ENCODE measurements at places on chromosomes 2 and 18.
A peak's percentile ranks its signal among the peaks of the same experiment; 100 is the strongest.

GRCh38 chr2:36357847-36358659 lies 2.5 kb downstream of the CRIM1 start:
- H3K4me1 ChIP-seq: peaks cover 8% of the 10 kb centered on the region
- H3K36me3 ChIP-seq: no peaks in the 10 kb centered on the region
- no peak for DNase-seq
- no peak overlapping the region for H3K27ac ChIP-seq
- H3K4me3 ChIP-seq: peak overlapping the region; percentile 76
- H3K27me3 ChIP-seq: peaks cover 4% of the 10 kb centered on the region

DNA sequence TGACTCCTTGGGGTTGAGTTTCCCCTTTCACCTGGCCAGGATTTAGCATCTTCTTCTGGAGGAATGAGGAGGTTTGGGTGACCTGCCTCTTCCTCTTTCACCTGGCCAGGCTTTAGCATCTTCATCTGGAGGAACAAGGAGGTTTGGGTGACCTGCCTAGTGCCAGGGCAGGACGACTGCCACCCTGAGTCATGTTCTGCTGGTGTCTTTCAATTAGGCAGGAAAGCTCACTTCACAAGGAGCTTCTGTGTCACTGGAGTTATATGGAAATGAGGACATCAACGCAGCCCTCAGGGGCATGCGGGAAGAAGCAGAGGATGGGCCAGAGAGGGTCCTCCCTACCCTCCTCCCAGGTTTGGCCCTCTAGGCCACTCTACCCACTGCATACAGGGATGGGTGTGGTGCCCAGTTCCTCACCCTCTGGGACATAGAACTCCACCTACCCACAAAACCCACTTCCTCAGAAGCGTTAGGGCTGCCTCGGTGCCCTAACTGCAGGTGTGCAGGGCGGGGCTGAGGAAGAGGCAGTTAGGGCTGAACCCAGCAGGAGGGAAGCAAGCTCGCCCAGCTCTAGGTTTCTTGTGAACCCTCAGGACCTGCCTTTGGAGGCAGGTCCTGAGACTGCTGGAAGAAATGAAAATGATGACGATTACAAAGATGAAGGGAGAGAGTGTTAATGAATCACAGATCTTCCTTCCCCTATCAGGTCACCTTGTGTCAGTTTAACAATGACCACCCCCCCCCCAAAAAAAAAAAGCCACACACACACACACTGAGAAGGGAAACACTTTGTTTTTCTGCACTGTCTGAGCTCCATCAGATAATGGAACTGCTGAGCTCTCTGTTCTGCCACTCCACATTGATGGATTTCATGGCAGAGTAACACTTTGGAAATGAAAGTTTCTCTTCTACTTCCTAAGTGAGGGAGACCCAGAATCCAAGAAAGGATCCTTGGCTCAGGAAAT lies 71.0 kb downstream of the ARL4C start:
- H3K36me3 ChIP-seq: no peaks in the 10 kb centered on the region
- H3K4me3 ChIP-seq: no peak overlapping the region

DNA sequence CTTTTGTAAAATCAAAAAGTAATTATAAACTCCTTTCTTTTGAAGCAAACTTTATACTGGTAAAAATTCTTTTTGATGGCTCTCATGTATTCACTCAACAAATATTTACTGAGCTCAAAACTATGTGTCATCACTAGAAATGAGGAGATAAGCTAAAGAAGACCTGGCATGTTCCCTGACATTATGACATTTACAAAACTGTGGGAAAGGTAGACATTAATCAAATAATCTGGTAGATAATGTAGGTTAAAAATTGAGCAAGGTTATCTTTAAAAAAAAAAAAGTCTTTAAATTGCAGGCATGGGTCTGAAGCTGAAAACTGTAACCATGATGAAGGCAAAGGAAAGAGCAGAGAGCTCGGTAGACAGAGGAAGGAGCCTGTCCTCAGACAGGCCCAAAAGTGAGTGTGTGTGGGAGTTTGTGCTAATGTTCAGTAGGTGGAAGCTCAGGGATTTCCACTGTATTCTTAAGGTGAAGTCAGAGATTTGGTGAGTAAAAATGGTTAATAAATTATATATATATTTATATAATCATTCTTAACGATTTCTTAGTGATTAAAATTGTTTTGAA lies 612.9 kb downstream of the LRP1B start:
- H3K36me3 ChIP-seq: no peaks in the 10 kb centered on the region
- no peaks in the 10 kb centered on the region for H3K27me3 ChIP-seq
- no peak overlapping the region for H3K4me3 ChIP-seq

DNA sequence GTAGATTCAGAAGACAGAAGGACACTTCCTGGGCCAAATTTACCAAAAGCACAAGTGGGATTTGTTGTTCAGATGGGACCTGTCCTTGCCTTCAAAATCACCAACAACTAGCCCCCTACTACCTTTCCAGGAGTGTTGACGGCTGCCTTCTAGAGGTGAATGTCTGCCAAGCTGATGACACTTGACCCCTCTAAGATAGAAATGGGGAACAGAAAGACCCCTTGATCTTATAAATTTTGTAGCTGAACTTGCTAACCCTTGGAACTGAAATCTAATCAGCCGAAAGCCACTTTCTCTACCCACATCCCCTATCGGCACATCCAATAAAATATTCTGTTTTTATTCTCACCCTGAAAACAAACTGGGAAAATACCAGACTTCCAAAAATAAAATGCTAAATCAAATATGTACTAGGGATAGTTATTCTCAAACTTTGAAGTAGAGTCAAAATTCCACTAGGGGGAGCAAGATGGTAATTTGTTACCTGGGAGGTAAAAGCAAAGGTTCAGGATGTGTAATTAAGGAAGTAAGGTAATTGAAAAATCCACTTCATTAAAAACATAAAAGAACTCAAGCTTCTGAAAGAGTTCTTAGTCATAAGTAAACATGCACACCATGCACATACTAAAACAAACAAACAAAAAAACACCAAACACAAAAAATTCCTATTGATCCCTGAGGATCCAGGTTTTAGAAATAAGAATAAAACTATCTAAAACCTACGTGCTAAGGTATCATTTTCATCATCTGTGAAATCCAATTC lies 119.2 kb downstream of the ANKRD44 start:
- H3K36me3 ChIP-seq: peaks cover 4% of the 10 kb centered on the region
- H3K27me3 ChIP-seq: no peaks in the 10 kb centered on the region
- H3K27ac ChIP-seq: peak overlapping the region; percentile 70
- peaks cover 33% of the 10 kb centered on the region for H3K4me1 ChIP-seq
- no peak overlapping the region for H3K4me3 ChIP-seq

GRCh38 chr2:238657132-238658053 lies 190.5 kb upstream of the TWIST2 start:
- H3K27ac ChIP-seq: no peak overlapping the region
- no peak for DNase-seq
- no peaks in the 10 kb centered on the region for H3K27me3 ChIP-seq
- H3K4me1 ChIP-seq: no peaks in the 10 kb centered on the region

GRCh38 chr2:44016282-44016681 lies 20.5 kb upstream of the LRPPRC start:
- DNase-seq: no peak
- H3K27ac ChIP-seq: no peak overlapping the region
- no peak overlapping the region for H3K4me3 ChIP-seq
- H3K4me1 ChIP-seq: no peaks in the 10 kb centered on the region

DNA sequence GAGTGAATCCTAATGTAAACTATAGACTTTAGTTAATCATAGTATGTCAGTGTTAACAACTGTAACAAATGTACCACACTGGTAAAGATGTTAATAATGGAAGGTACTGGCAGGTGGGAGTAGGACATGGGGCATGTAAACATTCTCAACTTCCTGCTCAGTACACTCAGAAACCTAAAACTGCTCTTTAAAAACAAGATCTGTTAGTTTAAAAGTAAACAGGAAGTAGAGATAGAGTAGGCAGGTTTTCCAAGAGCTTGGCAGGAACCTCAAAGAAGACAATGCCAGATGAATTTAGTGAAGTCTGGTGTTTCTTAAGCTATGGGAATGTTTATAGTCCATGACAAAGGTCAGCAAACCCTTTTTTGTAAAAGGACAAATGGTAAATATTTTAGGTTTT lies 46.6 kb downstream of the CCDC138 start:
- no peak overlapping the region for H3K27ac ChIP-seq
- no peaks in the 10 kb centered on the region for H3K36me3 ChIP-seq

DNA sequence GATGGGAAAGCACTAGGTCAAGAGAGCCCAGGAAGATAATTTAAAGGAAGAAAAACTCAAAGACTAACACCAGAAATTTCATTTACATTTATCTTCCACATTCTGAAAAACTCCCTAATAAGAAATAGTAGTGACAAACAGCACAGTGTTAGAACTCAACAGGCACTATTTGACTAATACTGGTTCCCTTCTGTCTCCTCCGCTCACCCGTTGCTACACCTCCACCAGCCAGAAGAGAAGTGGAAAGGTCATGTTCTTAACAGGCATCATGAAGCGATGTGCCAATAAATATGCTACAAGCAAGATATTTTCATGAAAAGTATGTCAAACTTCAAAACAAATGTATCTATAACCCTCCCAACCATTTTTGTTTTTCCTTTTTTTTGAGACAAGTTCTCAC lies 5.7 kb downstream of the ROCK1 start:
- no peak for DNase-seq
- H3K27ac ChIP-seq: no peak overlapping the region
- H3K27me3 ChIP-seq: no peaks in the 10 kb centered on the region
- no peak overlapping the region for H3K4me3 ChIP-seq

DNA sequence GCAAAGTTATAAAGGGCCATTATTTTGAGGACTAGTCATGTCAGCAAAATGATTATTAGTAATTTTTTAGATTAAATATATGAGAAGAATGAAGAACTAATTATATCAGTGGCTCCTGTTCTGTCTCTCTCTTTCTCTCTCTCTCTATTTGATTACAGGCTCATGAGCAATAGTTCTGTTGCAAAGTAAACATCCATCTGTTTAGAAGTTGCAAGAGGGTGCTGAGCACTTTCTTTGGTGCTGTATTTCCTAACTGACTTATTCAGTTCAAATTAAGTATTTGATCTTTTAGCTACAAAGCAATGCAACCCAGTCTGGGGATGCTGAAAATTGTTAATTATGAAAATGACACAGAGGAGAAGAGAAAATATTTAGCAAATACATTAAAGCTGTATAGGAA lies 408.1 kb upstream of the UBE2E3 start:
- no peaks in the 10 kb centered on the region for H3K4me1 ChIP-seq
- H3K27me3 ChIP-seq: no peaks in the 10 kb centered on the region
- H3K36me3 ChIP-seq: no peaks in the 10 kb centered on the region
- H3K4me3 ChIP-seq: no peak overlapping the region
- DNase-seq: no peak
- no peak overlapping the region for H3K27ac ChIP-seq

GRCh38 chr2:127174136-127174535 lies 46.0 kb downstream of the CYP27C1 start:
- no peaks in the 10 kb centered on the region for H3K27me3 ChIP-seq
- H3K27ac ChIP-seq: no peak overlapping the region
- no peaks in the 10 kb centered on the region for H3K36me3 ChIP-seq

DNA sequence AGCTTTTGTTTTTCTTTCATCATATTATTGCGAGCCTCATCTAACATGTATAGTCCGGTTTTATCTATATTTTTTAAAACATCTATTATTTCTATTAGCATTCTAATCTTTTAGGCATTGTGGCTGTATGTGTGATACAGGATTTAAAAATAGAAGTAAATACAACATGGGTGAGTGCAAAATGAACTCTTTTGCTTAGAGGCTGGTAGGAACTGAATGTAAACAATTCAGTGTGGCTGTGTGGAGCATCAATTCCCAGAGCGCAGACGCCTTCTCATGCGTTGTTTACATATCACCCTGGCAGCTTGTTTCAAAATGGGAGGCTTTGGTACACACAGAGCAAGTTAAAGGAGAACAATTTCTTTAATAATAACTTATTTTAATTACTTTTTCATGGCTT lies 836 bp downstream of the DTNA start:
- H3K27ac ChIP-seq: no peak overlapping the region
- H3K4me1 ChIP-seq: no peaks in the 10 kb centered on the region
- H3K36me3 ChIP-seq: no peaks in the 10 kb centered on the region
- no peak overlapping the region for H3K4me3 ChIP-seq

GRCh38 chr2:40283111-40283909 lies 168.6 kb downstream of the SLC8A1 start:
- H3K27me3 ChIP-seq: no peaks in the 10 kb centered on the region
- H3K4me1 ChIP-seq: no peaks in the 10 kb centered on the region
- H3K27ac ChIP-seq: no peak overlapping the region
- no peak overlapping the region for H3K4me3 ChIP-seq
- H3K36me3 ChIP-seq: no peaks in the 10 kb centered on the region

GRCh38 chr18:63157293-63158011 lies 162.1 kb downstream of the BCL2 start:
- H3K4me3 ChIP-seq: peak overlapping the region; percentile 27
- H3K4me1 ChIP-seq: peaks cover 89% of the 10 kb centered on the region
- H3K36me3 ChIP-seq: no peaks in the 10 kb centered on the region
- no peak for DNase-seq
- H3K27ac ChIP-seq: peak overlapping the region; percentile 98

DNA sequence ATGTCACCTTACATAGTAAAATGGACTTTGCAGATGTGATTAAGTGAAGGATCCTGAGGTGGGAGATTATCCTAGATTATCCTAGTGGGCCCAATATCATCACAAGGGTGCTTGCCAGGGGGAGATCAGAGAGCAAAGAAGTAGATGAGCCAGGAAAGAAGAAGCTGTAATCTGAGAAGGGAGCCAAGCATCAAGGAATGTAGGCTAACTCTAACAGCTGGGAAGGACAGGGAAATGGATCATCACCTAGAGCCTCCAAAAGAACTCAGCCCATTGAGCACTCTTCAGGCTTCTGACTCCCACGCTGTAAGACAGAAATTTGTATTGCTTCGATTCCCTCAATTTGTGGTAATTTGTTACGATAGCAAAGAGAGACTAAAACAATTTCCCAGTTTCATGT lies 309.9 kb downstream of the LRP1B start:
- no peak overlapping the region for H3K4me3 ChIP-seq
- H3K4me1 ChIP-seq: no peaks in the 10 kb centered on the region
- DNase-seq: no peak
- H3K27me3 ChIP-seq: no peaks in the 10 kb centered on the region
- H3K36me3 ChIP-seq: no peaks in the 10 kb centered on the region
- H3K27ac ChIP-seq: no peak overlapping the region

GRCh38 chr2:169734169-169734847 lies 676 bp downstream of the KLHL23 start:
- peak overlapping the region; percentile 51 for H3K4me3 ChIP-seq
- peaks cover 12% of the 10 kb centered on the region for H3K4me1 ChIP-seq
- no peak overlapping the region for H3K27ac ChIP-seq
- peaks cover 14% of the 10 kb centered on the region for H3K27me3 ChIP-seq
- H3K36me3 ChIP-seq: no peaks in the 10 kb centered on the region

- no peak overlapping the region for H3K4me3 ChIP-seq
- no peaks in the 10 kb centered on the region for H3K36me3 ChIP-seq
- no peaks in the 10 kb centered on the region for H3K4me1 ChIP-seq
- no peak overlapping the region for H3K27ac ChIP-seq
Observed at GRCh38 chr2:204274991-204275390, 270.3 kb upstream of the PARD3B start.

Data from effector memory CD4-positive, alpha-beta T cell (primary cell).